ENCODE measurements at places on chromosomes 12 and 14.

DNA sequence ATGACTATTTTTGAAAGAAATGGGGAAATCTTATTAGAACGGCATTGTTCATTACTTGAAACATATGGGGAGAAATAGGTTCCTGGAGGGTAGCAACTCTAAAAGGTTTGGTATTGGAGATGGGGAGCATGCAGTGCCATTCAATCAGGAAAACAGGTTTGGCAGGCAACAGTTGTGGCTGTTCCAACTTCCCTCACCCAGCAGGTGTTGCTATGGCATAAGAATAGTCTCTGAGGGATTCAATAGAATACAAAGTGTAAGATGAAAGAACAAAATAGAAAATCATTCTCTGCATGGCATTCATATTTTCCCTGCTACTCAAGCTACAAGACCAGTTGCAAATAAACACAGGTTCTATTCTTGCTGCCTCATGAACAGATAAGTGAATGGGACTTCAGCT lies 393.3 kb upstream of the RPL10L start:
- DNase-seq: no peak

- no peak for DNase-seq
Measured at GRCh38 chr14:75010472-75011093, 7.9 kb downstream of the EIF2B2 start.

DNA sequence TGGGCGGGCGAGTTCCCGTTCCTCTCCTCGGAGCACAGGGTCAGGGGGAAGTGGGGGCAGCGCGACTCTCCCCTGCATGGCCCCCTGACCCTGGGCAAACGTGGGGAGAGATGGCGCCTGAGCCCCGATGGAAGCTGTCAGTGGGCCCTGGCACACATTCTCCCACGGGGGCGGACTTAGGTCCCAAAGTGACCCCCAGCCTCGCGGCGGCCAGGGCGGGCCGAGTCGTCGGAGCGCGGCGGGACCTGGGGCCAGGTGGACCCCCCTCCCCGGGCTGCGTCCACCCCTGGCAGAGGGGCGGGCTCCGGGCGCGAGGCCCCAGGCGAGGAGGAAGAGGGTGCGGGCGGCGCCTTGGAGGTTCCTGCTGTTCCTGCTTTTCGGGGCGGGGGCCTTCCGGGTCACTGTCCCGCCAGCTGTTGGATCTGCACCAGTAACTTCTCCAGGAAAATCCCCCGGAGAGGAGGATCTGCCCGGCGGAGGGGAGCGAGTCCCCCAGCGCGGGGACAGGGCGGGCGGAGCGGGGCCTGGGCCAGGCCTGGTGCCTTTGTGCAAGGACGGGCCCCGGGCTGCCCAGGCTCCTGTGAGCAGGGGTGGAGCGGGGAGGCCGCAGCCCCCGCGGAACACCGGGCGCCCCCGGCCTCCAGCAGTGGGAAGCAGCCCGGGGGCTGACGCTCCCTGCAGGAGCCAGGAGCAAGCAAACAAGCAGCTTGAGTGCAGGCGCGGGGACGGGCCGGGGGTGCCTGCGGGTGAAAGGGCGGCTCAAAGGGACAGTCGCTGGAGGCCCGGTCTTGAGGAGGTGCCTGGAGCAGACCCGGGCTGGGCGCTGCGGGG lies 15.3 kb downstream of the TNFAIP2 start:
- no peak for DNase-seq

DNA sequence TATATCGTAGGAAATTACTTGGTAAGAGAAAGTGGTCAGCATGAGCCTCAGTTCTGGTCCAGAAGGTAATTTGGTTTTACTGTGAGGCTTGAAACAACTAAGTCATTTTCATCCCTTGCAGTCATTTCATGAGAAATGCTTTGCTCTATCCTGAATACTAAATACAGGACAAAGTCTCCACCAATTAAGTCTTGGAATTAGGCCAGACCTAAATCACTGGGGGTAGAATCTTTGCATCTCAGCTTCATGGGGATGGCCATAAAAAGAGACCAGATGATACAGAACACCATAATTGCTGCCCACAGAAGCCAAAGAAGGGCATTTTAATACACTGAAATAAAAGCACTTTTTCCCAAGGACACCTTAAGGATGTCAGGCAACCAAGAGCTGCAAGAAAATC lies 277.9 kb upstream of the DCN start:
- DNase-seq: no peak

DNA sequence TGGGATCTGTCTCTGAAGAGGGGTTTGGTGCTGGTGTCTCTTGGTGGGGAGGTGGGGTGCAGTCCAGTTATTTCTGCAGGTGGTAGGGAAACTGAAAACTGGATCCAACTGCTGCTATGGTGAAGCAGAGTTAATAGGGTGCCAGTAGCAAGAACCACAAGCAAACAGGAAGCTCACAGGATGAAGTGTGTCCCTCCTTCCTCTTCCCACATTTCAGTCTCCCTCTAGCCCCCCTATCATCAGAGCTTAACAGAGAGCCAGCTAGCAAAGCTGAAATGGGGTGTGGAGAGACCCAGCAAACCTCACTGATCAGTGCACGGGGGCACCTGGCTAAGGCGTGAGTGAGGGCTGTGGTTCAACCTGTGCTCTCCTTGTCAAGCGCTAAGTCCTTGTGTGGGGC lies 69.1 kb upstream of the C12orf71 start:
- no peak for DNase-seq

Data from CD4-positive, alpha-beta T cell treated with Interleukin-17A for 1 hour (primary cell).